ENCODE measurements at places on chromosomes 7 and 10.

- DNase-seq = no peak
These were observed 59.4 kb downstream of the EBLN1 start for GRCh38 chr10:22158426-22158825.

- peak; percentile 16 for DNase-seq
These were observed 47.9 kb upstream of the SLC35B4 start for GRCh38 chr7:134364619-134365037.

DNA sequence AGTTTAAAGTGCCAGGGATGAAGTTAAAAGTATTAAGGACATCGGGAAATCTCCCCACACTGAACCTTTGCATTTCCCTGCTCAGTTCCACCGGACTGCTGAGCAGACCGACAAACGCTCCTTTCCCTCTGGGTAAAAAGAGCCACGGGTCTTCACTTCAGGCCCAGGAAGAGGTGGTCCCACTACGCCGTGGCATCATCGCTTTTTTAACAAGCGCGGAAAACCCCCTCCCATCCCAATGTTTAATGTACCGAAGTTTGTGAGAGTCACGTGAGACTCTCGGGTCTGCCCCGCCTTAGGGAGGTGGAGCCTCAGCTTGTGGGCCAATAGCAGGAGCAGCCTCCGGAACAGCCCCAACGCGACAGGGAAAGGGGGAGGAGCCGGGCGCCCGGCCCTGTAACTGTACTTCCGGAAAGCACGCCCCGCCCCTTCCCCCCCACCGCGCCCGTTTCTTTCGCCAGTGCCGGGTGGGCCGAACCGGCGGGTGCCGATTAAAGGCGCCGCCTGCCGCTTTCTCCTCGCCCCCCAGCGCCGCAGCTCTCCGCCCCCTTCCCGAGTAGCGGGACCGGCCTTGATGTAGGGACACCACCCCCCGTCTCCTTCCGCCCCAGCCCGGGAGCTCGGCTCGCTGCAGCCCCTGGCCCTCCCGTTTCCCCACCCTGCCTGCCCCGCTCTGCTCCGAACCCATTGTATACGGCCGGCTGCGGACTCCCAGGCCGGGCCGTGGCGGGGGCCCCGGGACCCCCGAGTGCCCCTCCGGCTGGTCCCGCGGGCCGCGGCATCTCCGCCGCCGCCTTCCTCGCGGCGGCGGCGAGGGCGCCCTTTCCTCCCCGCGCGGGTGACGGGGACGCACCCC, 2.2 kb upstream of the TRIM8 start:
- peak; percentile 92 for DNase-seq

DNA sequence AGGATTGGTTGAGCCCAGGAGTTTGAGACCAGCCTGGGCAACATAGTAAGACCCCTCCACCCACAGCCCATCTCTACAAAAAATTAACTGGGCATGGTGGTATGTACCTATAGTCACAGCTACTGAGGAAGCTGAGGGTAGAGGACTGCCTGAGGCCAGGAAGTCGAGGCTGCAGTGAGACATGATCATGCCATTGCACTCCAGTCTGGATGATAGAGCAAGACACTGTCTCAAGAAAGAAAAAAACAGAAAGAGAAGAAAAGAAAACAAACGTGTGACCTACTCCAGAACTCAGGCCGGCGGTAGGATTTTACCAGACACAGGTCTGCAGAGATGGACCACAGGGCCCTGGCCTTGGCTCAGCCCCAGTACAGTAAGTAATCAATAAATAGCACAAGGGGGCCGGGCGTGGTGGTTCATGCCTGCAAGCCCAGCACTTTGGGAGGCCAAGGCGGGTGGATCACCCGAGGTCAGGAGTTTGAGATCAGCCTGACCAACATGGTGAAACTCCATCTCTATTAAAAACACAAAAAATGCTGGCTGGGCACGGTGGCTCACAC, 35.4 kb upstream of the TNRC18 start:
- no peak for DNase-seq

DNA sequence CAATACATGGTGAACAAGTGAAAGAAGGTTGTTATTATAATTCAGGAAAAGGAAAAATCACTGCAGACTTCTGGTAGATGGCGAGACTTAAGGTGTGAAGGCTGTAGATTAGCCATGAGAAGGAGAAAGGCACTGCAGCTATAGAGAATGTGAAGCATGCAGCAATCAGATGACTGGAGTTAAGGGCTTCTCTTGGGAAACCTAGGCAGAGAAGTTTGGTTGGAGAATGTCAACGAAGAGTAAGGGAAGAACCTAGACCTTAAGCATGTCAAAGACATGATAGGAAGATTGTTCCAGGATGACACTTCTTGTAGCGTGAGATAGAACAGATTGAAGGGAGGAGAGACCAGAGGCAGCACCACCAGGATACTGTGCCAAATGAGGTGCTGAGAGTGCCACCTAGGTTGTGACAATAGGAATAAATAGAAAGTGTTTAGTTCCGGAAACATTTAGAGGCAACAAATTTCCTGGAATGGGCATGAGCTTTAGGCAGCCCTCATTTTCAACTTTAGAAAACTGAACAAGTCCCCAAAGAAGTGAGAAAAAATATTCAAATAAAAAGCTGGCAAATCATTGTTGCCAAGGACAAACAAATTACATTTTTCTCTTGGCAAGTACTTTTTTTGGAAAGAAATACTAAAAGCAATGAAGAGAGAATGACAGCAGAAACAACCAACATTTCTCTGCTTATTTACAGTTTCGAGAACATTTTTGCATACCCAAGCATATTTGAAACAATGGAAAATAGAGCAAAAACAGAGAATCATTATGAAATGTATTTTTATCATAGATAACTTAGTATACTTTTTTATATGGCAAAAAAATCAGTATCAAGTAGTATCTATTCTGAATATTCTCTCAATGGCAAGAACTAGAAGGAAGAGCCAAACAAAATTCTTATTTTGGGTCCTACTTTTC, 4.9 kb downstream of the LRRC17 start:
- no peak for DNase-seq

DNA sequence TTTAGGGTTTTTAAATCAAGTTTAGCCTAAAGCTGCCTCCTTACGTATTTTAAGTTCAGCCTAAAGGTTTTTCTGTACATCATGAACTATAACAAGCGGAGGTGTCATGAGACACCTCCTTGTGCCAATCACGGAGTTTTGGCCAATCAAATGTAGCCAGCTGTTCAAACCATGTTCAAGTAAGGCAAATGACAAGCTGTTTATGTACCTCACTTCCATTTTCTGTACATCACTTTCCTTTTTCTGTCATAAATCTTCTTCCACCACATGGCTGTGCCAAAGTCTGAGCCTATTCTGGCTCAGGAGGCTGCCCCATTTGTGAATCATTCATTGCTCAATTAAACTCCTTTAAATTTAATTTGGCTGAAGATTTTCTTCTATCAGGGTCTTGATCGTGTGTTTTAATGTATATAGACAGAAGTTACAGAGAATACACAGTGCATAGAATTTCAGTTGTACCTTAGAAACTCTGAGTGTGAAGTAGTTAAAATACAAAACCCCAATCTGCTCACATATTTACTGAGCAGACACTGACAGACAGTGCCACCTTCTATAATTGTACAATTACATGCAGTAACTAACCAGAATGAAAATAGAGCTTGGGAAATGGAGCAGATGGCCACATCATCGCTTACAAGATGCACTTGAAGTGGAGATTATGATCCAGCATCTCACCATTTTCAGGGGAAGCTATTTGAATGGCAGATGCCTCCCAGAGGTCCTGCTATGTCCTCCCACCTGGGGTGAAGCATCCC, 76.9 kb upstream of the LANCL2 start:
- DNase-seq = no peak

DNA sequence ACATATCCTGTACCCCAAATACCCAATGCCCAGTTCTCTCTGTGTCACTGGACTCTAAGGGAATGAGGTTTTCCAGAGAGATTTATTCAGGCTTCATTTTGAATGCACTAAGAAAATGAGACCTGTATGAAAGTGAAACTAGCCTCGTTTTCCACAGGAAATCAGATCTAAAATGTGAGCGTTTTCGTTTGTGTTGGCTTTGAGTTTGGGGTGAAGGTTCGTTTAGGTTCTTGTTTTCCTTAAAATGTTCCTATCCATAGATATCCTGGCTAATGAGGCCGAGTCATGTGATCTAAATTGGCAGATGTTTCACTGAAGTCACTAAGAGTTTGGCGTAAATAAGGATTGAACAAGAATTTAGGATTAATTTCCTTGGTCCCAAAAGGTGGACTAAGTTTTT, 90.9 kb upstream of the BMPER start:
- no peak for DNase-seq

DNA sequence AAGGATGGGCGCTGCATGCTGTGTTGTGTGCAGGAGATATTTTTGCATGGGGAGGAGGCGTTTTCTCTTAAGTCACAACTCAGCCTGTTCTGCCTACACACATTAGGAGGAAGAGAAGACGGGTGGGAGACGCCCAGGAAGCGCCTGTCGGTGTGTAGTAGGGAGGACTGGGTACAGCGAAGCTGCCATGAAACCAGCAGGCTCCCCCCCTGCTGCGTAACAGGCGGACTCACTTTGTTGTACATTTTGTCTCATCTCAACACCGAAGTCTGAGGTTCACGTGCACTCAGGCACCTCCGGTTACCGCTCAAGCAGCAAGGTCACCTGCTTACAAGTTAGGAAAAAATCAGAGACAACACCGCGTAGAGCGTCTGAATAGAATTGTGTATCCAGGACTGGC, 56.3 kb downstream of the CRTAC1 start:
- DNase-seq = no peak

DNA sequence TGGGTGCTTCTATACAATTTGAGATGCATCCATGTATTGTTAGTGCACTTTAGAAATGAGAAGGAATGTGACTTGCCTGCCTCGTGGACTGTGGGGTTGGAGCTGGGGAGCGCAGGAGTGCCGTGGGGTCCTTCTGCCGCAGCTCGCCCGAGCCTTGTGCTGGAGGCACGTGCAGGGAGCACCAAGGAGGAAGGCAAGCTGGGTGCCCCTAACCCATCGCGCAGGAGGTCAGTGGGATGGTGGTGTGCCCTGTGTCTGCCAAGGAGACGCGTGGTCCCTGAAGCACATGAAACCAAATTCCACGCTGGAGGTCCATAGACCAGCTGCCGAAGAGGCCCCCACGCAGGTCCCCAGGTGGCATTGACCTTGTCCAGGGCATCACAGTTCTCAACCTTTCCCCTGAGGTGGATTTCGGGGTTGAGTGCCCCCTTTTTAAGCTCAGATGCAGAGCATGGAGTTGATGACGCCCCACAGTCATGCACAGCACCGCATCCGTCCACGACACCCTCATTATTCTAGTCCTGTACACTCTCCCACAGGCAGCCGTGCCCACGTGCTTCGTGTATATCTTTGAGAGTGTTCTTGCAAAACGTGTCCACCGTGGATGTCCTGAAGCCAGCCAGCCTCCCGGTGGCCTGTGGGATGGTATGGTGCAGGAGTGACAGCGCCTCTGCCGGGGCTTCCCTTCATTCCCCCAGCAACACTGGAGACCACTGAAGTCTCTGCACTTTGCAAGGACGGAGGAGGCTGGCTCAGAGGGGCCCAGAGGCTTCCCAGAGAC, 35.5 kb downstream of the FKBP6 start:
- DNase-seq = no peak

GRCh38 chr10:24723386-24723787, 300 bp downstream of the ARHGAP21 start:
- no peak for DNase-seq

DNA sequence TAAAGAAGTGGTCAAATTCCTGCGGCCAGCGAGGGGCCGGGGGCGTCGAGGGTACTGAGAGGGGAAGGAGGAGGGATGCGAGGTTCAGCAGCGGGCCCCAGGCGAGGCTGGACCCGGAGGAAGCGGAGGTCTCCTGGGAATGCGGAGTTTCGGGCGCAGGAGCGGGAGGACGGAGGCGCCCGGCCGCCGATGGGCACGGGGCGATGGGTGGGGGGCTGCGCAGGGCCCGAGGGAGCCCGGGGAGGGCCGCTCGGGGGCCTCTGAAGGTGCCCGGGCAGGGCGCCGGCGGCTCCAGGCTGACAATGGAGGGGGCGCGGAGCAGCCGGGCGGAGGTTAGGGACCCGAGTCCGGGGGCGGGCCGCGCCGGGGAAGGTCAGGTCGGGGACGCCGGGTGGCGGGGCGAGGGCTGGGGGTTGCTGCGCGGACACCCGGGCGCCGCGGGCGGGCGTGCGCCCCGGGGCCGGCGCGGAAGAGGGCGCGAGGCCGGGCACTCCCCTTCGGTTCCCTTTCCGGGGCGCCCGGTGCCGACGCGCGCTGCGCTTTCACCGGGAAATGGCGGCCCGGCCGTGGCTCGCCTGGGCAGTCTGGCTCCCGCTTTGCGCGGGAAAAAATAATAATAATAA, 683 bp downstream of the MACROH2A2 start:
- no peak for DNase-seq

- DNase-seq = no peak
These were observed 2.1 kb upstream of the CREM start for GRCh38 chr10:35124540-35124939.

DNA sequence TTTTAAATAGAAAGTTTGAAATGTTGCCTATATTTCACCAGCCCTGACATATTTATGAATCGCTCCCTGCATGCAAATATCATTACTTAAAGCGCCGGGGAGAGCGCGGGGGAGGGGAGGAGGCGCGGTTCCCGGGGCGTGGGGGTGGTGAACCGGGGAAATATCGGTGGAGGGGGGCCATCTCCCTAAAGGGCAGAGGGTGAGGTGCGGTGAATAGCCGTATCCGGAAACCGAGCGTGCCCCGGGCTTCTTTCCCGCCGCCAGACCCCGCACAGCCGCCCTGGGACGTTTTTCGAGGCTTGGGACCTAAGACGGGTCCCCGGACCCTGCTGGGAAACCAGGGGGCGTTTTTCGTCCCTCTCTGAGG, 6.9 kb upstream of the ZNF503 start:
- DNase-seq = no peak

- no peak for DNase-seq
These were observed 14.0 kb downstream of the FAM241B start for GRCh38 chr10:69643779-69644657.

DNA sequence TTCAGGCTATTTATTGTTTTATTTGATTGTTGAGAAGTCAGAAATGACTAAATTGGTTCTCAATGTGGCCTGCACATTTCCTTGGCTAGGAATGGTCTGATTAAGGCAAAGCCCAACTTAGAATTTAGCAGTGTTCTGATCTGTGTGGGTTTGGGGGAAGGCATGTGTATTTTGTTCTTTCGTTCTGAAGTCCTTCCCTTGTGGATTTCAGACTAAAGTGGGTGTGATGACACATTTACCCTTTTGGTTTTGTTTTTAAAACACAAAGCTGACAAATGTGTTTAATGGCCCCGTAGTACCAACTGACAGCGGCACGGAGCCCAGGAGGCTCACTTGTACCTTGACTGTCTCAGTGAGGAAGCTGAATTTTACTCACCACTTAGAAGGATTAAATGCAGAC, 452.3 kb upstream of the GALNT17 start:
- DNase-seq = no peak

DNA sequence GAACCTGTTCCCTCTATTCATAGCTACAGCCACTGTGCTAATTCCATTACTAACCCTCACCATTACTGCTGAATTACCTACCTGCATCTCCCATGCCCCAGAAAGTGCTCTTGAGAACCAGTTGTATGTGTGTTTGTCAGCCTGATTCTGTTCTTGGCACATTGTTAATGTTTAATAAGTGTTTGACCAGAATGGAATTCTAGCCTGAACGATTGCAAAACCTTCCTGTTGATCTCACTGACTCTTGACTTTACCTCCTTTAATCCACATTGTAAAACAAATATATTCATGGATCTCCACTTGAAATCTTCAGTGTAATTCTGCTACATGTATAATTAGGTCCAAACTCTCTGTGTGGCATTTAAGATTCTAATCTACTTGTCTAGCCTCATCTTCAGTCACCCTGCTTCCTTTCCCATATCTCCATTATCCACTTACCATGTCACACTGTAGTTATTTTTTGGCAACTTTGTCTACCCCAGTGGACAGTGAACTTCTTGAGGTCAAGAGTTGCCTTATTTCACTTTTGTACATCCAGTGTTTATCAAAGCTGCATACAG, 4.9 kb downstream of the ZNF277 start:
- DNase-seq = no peak

- no peak for DNase-seq
These were observed 3.6 kb downstream of the PRSS37 start for GRCh38 chr7:141837683-141838082.

Measured in GM04504 (cell line).